Fibroblast of skin of left quadriceps (primary cell): ENCODE measurements at places on chromosomes 4 and X.

DNA sequence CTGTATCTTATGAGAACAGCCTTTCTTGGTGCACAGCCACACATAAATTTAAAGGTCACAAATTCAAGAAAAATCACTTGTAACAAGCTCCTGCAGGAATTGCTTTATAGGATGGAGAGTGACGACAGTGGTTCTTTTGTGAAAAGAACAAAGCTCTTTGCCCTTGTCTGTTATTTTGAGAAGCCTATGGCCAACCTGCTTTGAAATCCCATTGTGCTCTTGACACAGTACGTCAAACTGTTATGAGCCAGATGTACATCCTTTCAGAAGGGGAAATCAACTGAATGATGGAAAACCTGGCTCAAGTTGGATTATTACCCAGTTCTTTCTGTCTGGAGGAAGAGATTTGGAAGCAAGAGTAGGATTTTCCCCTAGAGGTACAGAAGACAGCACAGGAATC, 1454.2 kb downstream of the ARAP2 start:
- DNase-seq, result no peak

GRCh38 chrX:101397779-101398178, 7.0 kb downstream of the RPL36A start:
- no peak for DNase-seq

DNA sequence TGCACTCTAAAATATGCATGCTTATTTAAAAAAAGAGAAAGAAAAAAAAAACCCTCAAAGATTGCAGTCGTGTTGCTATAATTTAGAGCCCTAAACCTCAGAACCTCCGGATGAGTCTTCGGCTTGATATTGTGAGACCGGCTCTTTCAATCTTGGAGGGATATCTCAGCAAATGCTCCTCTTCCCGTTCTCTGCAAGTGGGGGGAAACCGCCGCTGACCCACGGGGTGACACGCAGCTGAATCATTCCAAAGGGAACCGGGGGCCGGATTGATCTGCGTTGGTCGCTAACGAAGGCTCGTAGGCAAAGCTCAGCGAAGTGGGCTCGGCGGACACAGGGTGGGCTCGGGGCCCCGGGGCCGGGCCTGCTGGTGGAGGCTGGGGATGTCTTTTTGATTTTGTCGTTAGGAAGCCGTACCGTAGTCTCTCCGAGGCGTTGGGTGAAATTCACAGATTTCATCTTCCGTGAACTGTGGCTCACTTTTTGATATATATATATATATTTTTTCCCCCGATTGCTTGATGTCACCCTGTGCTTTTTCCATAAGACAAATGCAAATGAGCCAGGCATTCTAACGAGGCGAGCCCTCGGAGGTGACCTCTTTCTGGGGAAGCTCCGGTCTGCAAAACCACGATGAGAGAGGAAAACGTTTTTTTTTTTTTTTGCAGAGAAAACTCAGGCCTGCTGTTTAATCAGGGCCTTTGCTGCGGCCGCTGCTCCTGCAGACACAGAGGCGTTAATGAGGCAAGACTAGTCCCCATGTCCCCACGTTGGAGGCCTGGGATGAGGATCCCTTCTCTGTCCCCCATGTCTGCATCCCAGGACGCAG, 110.7 kb upstream of the PPP2R3B start:
- no peak for DNase-seq

- no peak for DNase-seq
These were observed 91.9 kb upstream of the CPEB2 start for GRCh38 chr4:14910411-14910810.

DNA sequence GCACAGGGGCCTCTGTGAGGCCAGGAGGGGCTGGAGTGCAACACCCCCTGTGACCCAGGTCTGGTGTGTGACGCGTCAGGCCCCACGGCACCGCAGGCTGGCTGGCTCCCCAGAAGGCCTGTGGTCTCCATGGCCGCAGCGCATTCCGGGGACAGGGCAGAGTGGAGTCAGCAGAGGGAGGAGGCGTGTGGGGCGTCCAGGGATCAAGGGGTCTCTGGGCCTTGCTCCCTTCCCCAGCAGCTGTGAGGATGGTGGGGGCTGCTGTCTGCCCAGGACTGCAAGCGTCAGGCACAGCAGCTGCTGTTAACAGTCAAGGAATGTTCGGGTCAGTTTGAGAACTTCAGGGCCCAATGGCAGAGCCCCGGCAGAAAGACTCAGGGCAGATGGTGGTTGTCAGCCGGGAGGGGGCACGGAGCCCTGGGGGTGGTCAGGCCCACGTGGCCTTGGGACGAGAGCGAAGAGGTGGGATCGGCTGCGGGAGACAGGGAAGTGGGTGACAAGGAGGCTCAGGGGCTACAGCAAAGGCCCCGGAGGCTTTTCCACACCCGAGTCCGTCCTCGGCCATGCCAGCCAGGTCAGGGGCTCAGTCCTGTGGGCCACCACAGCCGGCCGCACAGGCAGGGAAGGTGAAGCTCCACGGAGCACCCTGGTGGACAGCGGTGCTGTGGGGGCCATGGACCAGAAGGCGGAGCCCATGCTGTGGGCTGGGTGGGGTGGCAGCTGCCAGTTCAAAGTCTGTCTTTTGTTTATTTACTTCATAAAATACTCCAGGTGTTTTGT, 18.3 kb downstream of the PCGF3 start:
- DNase-seq, result no peak

DNA sequence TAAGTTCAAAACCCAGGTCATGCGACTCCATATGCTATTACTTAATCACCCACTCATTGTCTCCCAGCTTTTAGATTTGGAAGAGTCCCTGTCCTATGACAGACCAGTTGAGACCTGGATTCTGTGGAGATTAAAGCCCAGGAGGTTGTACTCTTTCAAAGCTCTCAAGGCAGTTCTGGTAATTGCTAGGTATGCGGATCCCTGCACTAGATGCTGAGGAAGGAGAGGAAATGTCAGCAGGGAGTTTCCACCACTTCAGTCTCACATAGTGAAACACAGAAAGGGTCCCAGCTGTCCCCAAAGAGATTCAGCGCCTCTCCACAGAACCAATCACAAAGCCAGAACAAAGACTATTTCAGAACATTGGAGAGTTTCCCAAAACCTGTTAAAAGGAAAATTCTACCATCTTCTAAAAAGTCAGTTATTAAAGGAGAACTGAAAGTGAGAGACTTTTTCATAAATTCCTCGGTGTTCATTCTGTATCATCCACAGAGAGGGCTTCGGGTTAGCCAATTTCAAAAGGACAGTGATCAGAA, 53.4 kb downstream of the IRF2 start:
- no peak for DNase-seq

GRCh38 chrX:45699158-45699557, 498.5 kb upstream of the DIPK2B start:
- DNase-seq, result no peak

- DNase-seq, result no peak
These were observed 26.5 kb downstream of the HAND2 start for GRCh38 chr4:173503330-173504180.

- no peak for DNase-seq
These were observed 13.4 kb downstream of the EDA2R start for GRCh38 chrX:66625525-66625924.

- DNase-seq, result peak; percentile 6
These were observed 44.7 kb upstream of the FGF13 start for GRCh38 chrX:138756234-138756633.

DNA sequence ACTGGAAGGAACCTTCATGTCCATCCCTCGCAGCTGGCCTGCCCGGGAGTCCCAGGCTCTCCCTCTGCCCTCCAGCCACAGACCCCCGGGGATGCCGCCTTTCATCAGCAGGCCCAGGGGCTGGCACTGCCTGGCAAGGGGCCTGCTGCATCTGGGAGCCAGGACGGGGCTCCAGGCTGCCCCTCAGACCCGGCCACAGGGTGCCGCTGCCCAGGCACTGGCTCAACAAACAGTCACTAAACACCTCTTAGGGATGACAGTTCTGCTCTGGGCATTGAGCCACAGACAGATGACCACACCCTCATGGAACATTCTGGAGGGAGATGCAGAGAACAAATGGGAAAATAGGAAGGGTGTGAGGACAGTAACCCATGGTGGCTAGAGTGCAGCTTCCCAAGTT, 109.3 kb downstream of the HMX1 start:
- DNase-seq, result no peak

GRCh38 chr4:151745481-151746231, 15.2 kb downstream of the GATB start:
- DNase-seq, result no peak
